ENCODE measurements at places on chromosomes 6 and 20. TPM values are rescaled to one million over a fixed set of nuclear protein-coding genes. Genes with fewer than 3 reads are reported as not detected.

DNA sequence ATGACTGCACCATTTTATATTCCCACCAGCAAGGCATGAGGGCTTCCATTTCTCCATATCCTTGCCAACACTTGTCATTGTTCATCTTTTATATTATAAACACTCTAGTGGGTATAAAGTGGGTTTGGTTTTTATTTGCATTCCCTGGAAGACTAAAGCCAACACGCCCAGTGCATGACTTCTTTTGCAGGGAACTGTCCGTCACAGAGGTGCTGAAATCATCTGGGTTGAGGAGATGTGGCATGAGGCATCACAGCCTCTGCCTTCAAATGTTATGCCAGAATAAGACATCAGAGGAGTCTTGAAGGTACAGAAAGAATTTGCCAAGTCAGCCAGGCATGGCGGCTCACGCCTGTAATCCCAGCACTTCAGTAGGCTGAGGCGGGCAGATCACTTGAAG is 29.9 kb upstream of the FAM210B start:
- no peaks in the 10 kb centered on the region for H3K4me1 ChIP-seq
- no peak for DNase-seq
- no peaks in the 10 kb centered on the region for H3K27me3 ChIP-seq
- no peaks in the 10 kb centered on the region for H3K36me3 ChIP-seq
- H3K4me3 ChIP-seq = no peak overlapping the region

DNA sequence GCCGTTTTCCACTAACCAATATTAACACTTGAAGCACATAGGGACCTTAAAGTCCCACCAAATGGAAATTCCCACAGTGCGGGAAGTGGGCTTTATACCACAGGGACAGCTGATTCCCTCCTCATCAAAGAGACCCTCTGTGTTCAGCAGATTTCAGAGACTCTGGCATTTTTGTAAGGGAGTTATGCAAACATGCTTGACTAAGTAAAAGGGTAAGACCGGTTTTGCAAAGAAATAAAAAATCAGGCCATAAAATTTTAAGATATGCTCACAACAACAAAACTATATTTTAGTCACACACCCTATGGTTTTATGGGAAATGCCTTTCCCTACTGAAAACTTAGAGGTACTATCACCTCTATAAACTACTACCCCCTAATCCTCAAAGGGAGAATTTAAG is 45.4 kb upstream of the SPTLC3 start:
- H3K4me3 ChIP-seq = no peak overlapping the region
- no peaks in the 10 kb centered on the region for H3K4me1 ChIP-seq
- H3K27me3 ChIP-seq = no peaks in the 10 kb centered on the region
- no peak overlapping the region for H3K27ac ChIP-seq
- no peak for DNase-seq

DNA sequence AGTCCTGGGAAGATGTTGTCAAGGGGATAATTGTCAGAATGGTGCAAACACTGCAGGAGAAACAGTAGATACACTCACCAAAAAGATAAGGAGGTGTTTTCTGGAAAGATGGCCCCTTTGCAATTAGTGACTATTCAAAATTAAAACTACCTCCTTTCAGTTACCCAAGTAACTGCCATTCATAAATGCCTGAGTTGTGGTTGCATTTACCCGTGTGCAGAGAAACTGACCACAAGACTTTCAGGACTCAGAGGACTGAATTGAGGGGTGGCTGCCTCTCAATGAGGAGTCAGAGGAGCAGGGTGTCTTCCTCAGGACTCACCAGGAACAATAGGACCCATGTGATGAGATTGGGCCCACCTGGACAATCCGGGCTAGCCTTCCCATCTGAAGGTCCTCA is 39.0 kb downstream of the GCM1 start:
- no peaks in the 10 kb centered on the region for H3K36me3 ChIP-seq
- H3K4me1 ChIP-seq = peaks cover 17% of the 10 kb centered on the region
- DNase-seq = no peak
- H3K27ac ChIP-seq = no peak overlapping the region

GRCh38 chr20:58776109-58776508 is 74.6 kb downstream of the GNAS-AS1 start:
- no peak overlapping the region for H3K27ac ChIP-seq
- H3K36me3 ChIP-seq = no peaks in the 10 kb centered on the region
- H3K27me3 ChIP-seq = peaks cover 2% of the 10 kb centered on the region
- no peaks in the 10 kb centered on the region for H3K4me1 ChIP-seq
- DNase-seq = no peak
- no peak overlapping the region for H3K4me3 ChIP-seq

- H3K27ac ChIP-seq = no peak overlapping the region
- H3K36me3 ChIP-seq = no peaks in the 10 kb centered on the region
- H3K4me1 ChIP-seq = no peaks in the 10 kb centered on the region
Observed at GRCh38 chr6:122530440-122531046, 58.9 kb upstream of the SERINC1 start.

- H3K27ac ChIP-seq = no peak overlapping the region
- DNase-seq = peak; percentile 38
- H3K4me3 ChIP-seq = no peak overlapping the region
- no peaks in the 10 kb centered on the region for H3K27me3 ChIP-seq
- no peaks in the 10 kb centered on the region for H3K36me3 ChIP-seq
Observed at GRCh38 chr6:107185391-107185970, 70.2 kb upstream of the BEND3 start.

DNA sequence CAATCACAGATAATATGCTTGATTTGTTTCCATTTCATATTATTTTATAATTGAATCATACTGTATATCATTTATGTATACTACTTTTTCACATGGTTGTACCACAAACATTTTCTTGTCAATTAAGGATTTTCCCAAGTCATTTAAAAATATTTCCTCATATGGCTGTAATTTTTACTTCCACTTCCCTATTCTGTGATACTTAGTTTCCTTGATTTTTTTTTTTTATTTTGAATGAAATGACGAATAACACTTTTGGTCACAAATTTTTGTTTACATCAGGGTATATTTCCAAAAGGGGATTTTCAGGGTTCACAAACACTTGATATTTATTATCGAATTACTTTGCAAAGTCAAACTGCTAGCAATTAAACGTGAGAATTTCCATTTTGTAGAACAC is 515.6 kb downstream of the KIF16B start:
- DNase-seq = no peak
- no peaks in the 10 kb centered on the region for H3K27me3 ChIP-seq
- no peak overlapping the region for H3K27ac ChIP-seq
- no peaks in the 10 kb centered on the region for H3K36me3 ChIP-seq

GRCh38 chr6:52022675-52023074 is 64.7 kb downstream of the PKHD1 start:
- DNase-seq = no peak
- no peaks in the 10 kb centered on the region for H3K27me3 ChIP-seq
- no peak overlapping the region for H3K4me3 ChIP-seq
- H3K4me1 ChIP-seq = peaks cover 21% of the 10 kb centered on the region

DNA sequence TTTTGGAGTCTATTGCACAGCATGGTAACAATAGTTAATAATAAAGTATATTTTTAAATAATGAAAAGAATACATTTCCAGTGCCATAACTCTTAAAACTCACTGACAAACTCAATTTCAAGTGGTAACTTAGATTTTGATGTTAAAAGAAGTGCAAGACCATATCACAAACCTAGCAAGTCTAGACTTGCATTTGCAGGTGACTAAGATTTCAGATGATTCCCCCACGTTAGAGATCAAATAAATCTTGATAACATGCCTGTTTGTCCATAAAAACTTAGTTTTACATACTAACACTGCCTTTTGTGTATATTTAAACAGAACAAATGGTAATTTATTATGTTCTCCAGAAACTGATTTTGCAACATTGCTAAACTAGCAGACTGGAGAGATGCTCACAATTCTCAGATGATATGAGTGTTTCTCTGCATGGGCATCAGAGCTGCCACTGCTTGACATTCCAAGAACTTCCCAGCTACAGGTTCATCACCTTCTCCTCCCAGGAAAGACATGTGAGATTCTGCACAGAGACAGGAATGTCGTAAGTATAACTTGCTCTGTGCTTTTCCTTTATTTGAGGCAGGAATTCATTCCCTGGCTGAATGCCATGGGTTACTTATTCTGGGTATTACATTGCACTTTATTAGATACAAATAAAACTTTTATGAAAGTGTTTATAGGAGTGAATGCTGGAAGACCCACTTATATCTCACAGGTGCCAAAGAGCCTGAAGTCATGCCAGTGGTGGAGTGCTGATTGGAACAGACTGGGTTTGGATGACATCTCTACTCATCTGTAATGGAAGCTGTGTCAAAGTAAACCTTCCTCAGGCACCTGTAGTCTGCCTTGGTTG is 160.2 kb upstream of the FOXA2 start:
- H3K27ac ChIP-seq = no peak overlapping the region
- no peak overlapping the region for H3K4me3 ChIP-seq
- DNase-seq = no peak
- no peaks in the 10 kb centered on the region for H3K27me3 ChIP-seq
- no peaks in the 10 kb centered on the region for H3K4me1 ChIP-seq

- H3K36me3 ChIP-seq = no peaks in the 10 kb centered on the region
- H3K4me3 ChIP-seq = no peak overlapping the region
- no peak for DNase-seq
- H3K27ac ChIP-seq = no peak overlapping the region
Observed at GRCh38 chr20:61457725-61458124, 205.7 kb downstream of the CDH4 start.

DNA sequence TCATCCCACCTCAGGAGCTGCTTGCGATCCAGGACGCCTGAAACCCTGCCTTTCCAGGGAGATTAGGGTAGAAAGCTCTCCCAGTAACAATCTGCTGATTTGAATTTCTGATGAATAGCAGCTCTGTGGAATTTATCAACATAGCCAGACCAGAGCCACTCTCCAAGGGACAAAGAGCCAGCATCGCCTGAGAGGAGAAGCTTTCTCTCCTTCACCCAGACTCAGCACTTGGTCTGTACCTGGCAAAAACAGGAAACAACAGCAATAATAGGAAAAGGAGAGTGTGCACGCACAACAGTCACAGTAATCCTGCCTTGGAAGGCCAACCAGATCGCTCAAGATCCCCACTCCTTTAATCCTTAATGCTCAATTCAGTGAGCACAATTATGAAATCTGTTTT is 22.3 kb upstream of the ROS1 start:
- no peaks in the 10 kb centered on the region for H3K36me3 ChIP-seq
- DNase-seq = no peak
- no peaks in the 10 kb centered on the region for H3K27me3 ChIP-seq
- no peak overlapping the region for H3K4me3 ChIP-seq
- H3K4me1 ChIP-seq = no peaks in the 10 kb centered on the region
- H3K27ac ChIP-seq = no peak overlapping the region

- no peak overlapping the region for H3K4me3 ChIP-seq
- H3K27me3 ChIP-seq = no peaks in the 10 kb centered on the region
- DNase-seq = no peak
Observed at GRCh38 chr6:112929641-112930040, 582.5 kb downstream of the RFPL4B start.

- no peaks in the 10 kb centered on the region for H3K4me1 ChIP-seq
- DNase-seq = no peak
- H3K27me3 ChIP-seq = no peaks in the 10 kb centered on the region
- no peak overlapping the region for H3K4me3 ChIP-seq
- no peaks in the 10 kb centered on the region for H3K36me3 ChIP-seq
- no peak overlapping the region for H3K27ac ChIP-seq
Observed at GRCh38 chr6:170058878-170059485, 231.9 kb downstream of the DLL1 start.

- no peak overlapping the region for H3K27ac ChIP-seq
- DNase-seq = no peak
- H3K36me3 ChIP-seq = no peaks in the 10 kb centered on the region
Observed at GRCh38 chr6:83113258-83113657, 45.8 kb downstream of the DOP1A start.

DNA sequence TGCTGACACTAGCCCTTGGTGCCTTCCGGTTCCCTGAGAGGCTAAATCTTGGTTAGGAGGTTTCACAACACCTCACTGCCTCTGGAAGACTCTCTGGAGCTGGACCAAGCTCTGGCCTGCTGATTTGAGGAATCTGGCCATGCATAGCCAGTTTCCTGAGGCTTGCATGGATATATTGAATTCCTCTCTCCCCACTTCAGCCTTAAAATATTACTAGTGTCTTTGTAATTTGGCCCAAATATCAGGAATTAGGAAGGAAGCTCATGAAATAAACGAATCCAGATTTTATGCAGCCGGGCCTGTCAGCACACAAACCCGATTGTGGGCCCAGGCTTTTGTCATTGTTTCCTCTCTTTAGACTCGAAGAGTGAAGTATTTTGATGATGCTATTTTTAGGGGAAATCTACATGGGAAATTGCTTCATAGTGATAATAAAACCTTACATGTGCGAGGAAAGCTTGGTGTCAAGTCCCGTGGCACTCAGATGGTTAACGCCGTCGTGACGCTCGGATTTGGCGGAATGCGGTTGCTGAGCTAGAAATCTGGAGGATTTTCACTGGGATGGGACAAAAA is 144.4 kb downstream of the PHACTR3 start:
- no peaks in the 10 kb centered on the region for H3K27me3 ChIP-seq
- no peak overlapping the region for H3K4me3 ChIP-seq
- H3K4me1 ChIP-seq = no peaks in the 10 kb centered on the region

DNA sequence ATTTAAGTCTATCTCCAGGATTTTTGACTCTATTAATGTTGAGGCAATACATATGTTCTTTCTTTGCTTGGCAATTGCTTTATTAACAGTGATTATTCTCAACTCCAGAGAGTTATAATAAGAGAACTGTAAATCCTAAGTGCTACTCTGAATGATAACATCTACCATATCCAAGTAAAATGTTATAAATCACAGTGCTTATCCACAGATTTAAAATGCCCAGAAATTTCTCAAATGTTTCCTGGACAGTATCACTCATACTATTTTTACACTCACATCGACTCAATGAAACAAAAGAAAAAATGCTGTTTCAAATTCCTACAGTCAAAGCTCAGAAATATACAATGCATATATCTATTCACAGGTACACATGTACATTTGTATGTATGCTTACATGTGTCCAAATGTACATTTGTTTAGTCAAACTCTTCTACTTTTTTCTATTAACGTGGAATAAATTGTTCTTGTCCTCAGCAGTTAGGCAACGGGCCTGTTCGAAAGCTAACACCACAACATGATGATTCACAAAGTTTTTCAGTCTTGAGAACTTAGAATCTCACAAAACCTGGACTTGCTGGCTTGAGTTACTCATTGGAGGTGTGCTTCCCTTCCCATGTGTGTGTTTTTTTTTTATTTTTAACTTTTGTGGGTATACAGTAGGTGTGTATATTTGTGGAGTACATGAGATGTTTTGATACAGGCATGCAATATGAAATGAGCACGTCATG is 193.0 kb downstream of the GJA10 start:
- H3K36me3 ChIP-seq = no peaks in the 10 kb centered on the region
- H3K27me3 ChIP-seq = no peaks in the 10 kb centered on the region
- no peaks in the 10 kb centered on the region for H3K4me1 ChIP-seq
- no peak for DNase-seq
- no peak overlapping the region for H3K27ac ChIP-seq

Gene PTP4A1
- 23.2 TPM for polyA plus RNA-seq

Gene NAPB
- polyA plus RNA-seq = 8.4 TPM

Gene TSPO2
- polyA plus RNA-seq = 2.1 TPM

Gene TCF15
- polyA plus RNA-seq = 0.37 TPM

Gene LY6G5C
- 2.6 TPM for polyA plus RNA-seq

Gene HDGFL1
- polyA plus RNA-seq = not detected

Gene NXT1
- 15.0 TPM for polyA plus RNA-seq
